NCI-H69 (cell line): ENCODE measurements at places on chromosomes 3 and 15.

- DNase-seq, result no peak
Observed at GRCh38 chr3:188617988-188618701, 464.2 kb downstream of the LPP start.

DNA sequence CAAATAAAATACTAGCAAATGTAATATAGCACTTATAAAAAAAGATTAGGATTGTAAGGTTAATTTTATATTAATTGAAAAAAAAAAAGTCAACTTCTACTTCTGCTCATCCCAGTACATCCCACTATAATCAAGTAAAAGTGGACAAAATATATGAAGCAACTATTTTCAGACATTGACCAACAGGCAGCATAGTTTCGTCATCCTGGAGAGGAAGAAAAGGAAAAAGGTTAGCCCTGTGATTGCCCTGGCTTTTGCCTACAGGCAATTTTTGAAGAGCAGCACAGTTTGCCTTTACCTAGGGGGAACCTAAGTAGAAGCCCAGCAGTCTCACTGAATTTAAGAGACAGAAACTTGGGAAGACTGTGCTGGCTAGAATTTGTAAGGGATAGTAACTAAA, 52.2 kb upstream of the ACTC1 start:
- no peak for DNase-seq

DNA sequence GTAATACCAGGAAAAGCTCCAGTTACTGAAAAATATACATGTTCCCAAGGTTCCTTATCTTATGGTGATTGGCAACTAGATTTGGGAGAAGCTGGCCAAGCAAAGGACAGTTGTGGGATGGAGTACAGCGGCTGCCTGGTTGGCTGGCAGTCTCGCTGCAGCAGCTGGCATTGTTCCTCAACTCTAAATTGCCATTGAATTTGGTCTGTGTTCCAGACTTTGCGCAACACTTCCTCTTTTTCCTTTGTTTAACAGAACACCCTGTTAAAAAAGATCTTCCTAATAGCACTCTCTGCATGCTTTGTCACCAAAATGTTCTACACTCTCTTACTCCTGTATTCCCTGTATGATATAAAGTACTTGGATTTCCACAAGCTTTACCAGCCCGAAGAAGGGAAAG, 420.6 kb upstream of the RBMS3 start:
- no peak for DNase-seq

DNA sequence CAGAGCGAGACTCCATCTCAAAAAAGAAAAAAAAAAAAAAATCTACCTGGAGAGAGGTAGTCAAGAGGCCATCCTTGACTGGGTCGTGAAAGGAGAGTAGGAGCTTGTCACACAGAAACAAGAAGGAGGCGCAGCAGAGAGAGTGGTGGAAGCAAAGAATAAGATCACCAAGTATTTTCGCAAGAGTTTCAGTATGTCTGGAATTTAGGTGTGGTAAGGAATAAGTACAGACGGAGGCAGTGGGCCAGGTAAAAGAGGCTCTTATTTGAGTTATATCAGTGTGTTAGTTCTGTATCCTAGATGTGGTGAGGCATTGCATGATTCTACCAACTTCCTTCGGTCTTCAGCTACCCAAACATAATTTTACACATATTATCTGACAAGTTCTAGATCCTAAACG, 14.6 kb upstream of the ATP10A start:
- DNase-seq, result no peak

GRCh38 chr3:41169023-41169422, 30.3 kb upstream of the CTNNB1 start:
- DNase-seq, result no peak

DNA sequence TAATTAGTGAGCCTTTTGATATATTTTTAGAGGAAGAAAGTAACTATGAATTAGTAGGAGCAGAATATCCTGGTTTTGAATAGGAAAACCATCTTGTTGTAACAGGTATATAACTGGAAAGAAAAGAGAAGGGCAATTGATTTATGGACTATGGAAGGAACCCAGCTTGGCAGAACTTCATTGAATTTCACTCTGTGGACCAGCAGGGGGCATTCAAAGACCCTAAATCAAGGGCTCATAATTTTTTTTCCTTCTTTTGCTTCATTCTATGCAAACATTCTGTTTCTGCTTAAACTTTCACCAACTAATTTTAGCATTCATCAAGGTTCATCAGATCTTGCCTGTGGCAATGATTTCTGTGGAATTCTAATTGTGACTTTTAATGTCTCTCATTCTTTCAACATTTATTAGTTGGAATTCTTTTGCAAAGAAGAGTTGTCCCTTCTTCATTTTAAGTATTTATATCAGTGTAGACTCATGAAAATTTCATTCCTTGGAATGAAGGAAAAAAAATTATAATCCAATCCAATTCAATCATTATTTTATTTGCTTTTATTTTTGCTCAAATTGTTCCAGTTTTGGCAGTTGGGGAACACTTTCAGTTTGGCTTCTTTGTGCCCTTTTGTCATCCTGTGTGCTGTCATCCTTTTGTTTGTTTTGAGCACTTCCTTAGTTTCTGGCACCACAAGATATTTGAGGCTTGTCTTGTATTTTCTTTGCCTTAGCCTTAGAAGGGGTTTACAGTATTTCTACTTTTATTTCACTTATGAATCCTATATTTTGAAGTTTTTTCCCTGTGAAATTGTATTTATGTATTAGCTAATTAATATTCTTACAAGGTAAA, 30.4 kb downstream of the NXPE3 start:
- peak; percentile 33 for DNase-seq
